ENCODE measurements at places on chromosomes 12 and 14. TPM values are rescaled to one million over a fixed set of nuclear protein-coding genes. Genes with fewer than 3 reads are reported as not detected.

The ABCB9 gene
- total RNA-seq = 6.3 TPM

The RD3L gene
- not detected for total RNA-seq

The ABCD2 gene
- 0.06 TPM for total RNA-seq

DNA sequence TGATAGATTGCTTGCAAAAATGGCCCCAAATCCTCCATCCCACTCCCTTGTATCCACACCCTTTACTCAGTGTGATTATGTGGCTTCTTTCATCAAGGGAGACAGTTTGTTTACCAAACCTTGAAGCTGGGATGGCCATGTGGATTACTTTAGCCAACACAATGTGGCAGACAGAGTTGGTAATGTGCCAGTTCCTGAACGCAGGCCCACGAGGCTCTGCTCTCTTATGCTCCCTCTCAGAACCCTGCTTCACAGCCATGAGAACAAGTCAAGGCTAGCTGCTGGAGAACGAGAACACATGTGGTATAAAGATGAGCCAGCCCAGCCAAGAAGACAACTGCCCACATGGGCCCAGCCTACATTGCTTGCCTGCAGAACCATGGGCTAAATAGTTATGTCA is 162.3 kb downstream of the NDUFA12 start:
- no peak for DNase-seq
- H3K36me3 ChIP-seq = no peaks in the 10 kb centered on the region
- H3K4me3 ChIP-seq = no peak overlapping the region

DNA sequence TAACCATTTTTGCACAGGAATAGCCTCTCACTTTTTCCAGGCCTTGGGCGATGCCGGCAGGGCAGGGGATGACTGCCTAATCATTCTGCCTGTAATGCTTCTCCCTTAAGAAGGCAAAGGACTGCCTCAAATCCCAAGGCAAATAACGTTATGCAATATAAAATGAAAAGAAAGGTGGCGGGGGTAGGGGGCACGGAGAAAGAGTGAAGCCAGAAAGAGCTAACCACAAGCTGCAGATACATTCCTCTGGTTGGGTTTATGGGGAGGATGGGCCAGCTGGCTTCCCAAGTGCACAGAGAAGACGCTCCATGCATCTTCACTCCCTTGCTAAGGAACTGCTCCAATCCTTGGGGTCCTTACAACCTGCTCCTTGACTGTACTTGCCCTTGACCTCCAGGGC is 229.5 kb downstream of the FOXN3 start:
- H3K27me3 ChIP-seq = no peaks in the 10 kb centered on the region
- H3K27ac ChIP-seq = no peak overlapping the region
- no peak for DNase-seq
- H3K4me1 ChIP-seq = no peaks in the 10 kb centered on the region

GRCh38 chr12:70576341-70577282 is 60.6 kb downstream of the PTPRB start:
- DNase-seq = no peak
- no peak overlapping the region for H3K27ac ChIP-seq
- no peaks in the 10 kb centered on the region for H3K4me1 ChIP-seq
- no peaks in the 10 kb centered on the region for H3K27me3 ChIP-seq
- no peak overlapping the region for H3K4me3 ChIP-seq

- peaks cover 5% of the 10 kb centered on the region for H3K36me3 ChIP-seq
- H3K27ac ChIP-seq = no peak overlapping the region
- DNase-seq = no peak
- H3K4me1 ChIP-seq = peaks cover 34% of the 10 kb centered on the region
These were observed 4.6 kb downstream of the FOXJ2 start for GRCh38 chr12:8037046-8037663.

GRCh38 chr12:70364695-70365397 is 1.2 kb upstream of the KCNMB4 start:
- peaks cover 5% of the 10 kb centered on the region for H3K4me1 ChIP-seq
- H3K4me3 ChIP-seq = peak overlapping the region; percentile 81

GRCh38 chr14:96602186-96602585 is 100.0 kb downstream of the PAPOLA start:
- no peak overlapping the region for H3K27ac ChIP-seq
- no peaks in the 10 kb centered on the region for H3K36me3 ChIP-seq
- no peaks in the 10 kb centered on the region for H3K27me3 ChIP-seq
- no peaks in the 10 kb centered on the region for H3K4me1 ChIP-seq

DNA sequence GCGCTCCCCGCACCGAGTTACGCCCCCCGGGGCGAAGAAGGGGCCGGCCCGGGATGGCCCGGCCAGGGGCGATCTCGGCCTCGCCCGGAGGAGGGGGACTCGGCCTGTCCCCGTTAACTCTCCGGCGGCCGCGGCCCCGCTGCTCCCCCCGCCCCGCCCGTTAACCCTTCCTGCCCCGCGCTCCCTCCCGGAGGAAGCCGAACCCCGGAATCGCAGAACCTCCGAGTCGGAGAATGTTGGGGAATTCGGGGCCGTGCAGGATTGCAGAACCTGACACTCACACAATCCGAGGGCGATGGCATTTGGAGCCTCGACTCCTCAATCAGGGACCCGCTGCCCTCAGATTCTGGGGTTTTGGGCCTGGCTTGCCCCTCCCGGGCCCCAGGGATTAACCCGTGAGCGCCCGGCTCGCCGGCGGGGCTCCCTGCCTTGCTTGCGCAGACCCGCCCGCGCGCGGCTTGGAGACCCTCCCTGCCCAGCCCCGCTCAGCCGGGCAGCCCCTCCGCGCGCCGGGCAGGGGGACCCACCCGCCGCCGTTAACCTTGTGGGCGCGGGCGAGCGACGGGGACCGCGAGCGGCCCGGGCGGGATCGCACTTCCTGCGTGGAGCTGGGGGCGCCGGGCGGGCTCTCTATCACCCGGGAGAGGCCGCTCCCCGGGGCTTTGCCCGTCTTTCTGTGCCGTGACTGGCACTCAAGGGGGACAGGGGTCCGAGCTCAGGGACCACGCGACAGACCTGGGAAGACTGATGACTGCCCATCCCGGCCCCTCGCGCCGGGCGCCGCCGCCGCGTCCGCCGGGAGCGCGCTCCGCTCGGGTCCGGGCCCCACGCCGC is 18.8 kb downstream of the BEGAIN start:
- peak overlapping the region; percentile 73 for H3K4me3 ChIP-seq
- H3K27ac ChIP-seq = no peak overlapping the region
- H3K27me3 ChIP-seq = peaks cover 41% of the 10 kb centered on the region
- no peaks in the 10 kb centered on the region for H3K36me3 ChIP-seq
- DNase-seq = no peak
- peaks cover 28% of the 10 kb centered on the region for H3K4me1 ChIP-seq
